ENCODE measurements at places on chromosomes 3 and 15. TPM values are rescaled to one million over a fixed set of nuclear protein-coding genes. Genes with fewer than 3 reads are reported as not detected.

DNA sequence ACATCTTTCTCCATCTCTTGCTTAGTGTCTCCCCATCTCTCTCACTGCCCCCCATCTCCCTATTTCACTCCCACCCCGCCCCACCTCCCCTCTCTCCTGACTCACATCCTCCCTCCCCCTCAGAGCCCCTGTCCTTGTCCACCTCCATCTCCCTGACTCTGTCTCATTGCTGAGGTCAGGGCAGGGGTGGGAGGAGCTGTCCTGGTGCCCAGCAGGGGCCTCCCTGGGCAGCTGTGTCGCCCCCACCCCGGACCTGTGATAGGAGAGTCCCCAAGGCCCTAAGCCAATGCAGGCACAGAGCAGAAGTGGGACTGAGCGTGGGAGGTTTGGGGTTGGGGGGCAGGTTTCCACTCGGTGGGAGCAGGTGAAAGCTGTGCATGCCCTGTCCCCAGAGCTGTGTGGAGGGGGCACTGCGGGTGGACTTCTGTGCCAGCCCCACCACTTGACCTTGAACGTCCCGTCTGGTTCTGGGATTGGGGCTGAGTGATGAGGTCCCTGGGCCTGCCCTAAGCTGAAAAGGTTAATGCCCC, 210.8 kb downstream of the TBC1D2B start:
- no peak for DNase-seq

DNA sequence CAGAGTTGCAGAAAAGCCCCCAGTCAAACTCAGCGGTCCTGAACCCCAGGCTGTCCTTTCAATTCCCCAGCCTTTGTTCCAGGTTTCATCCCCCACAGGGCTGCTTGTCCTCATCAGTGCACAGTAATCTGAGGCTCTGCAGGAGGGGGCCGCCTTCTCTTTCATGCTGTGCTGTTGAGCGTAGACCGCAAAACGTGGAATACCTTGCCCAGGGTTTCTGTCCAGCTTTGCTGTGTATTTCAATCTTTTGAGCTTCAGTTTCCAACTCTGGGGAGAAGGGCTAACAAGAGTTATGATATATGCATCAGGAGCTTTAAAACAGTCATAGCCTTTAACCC, 64.8 kb downstream of the FAM43A start:
- no peak for DNase-seq

DNA sequence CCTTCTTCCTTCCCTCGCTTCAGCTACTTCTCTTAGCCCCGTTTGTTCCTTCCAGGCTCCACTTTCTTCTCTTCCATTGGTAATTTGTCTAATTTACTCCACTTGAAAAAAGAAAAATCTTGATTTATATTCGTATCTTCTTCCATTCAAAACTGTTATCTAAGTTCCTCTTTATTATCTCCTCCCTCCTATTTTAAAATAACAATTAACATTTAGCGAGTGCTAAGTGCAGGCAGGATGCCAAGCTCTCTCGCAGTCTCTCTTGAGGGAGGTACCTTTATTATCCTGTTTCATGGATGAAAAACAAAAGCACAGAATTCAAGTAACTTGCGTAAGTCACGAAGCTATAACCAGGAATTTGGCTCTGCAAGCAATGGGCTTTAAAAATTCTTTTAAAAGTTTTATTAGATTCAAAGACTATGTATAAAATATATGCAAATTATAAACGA, 418.9 kb upstream of the NAALADL2 start:
- peak; percentile 49 for DNase-seq

The CFAP100 gene
- not detected for total RNA-seq

The GPR15 gene
- not detected for total RNA-seq

DNA sequence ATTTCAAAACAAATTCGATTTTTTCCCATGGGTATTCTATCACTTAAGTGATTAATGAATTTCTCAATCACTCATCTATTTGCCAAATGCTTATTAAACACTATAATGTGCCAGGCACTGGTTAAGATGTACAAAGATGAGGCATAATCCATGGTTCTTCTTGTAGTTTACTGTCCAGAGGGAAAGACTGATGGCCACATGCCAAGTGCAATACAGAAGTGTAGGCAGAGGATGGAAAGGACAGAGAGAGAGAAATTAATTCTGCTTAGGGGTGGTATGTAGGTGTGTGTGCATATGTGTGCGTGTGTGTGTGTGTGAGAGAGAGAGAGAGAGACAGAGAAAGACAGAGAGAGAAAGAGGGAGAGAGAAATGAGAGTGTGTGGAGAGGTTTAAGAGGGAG, 120.8 kb upstream of the CCNL1 start:
- no peak for DNase-seq

DNA sequence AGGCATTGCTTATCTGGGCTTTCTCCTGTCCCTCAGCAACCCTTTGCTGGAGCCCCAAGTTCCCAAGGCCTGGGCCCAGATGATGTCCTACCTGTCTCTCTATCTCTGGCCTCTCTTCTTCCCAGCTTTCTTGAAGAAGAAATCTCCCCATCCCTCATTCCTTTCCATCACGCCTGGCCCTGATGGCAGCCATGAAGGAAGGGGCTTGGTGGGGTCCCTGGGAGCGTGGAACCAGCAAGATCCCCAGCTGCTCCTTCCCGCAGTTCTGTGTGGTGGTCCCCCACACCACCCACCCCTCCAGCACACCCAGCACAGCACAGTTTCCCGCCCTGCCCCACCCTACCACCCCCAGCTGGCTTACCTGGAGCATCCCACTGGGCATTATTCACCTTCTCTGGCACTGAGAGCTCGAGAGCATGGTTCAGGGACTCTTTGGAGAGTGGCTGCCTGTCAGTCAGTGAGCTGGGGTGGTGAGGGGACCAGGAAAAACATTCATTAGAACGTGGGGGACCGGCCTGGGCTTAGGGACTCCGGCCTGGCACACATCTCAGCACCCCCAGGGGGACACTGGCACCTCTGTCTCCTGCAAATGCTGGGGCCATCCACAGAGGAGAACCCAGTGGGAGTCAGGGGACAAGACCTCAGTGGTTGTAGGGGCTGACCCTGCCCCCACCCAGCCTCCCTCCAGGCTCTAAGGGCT, 26.6 kb downstream of the ACSBG1 start:
- DNase-seq: no peak

The CP gene
- not detected for total RNA-seq

DNA sequence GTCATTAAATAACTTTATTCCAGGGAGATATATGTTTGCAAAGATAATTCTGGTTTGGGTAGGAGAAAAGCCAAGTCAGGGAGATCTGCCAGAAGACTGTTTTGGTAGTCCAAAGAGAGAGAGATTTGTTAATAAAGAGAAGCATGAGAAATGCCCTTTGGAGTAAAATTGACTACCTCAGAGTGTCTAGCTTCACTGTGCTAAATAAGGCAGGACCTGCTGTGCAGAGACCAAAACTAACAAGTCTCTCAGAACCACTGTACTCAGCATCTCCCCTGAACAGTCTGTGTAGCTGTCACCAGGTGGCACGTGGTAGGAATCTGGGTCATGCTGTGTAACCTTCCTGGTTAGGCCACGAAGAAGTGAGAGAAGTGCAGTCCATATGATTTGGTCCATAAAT, 31.6 kb upstream of the SLC35G2 start:
- no peak for DNase-seq

GRCh38 chr3:128179484-128179819, 26.2 kb downstream of the EEFSEC start:
- no peak for DNase-seq

The CCR5 gene
- total RNA-seq: not detected

- no peak for DNase-seq
These were observed 77.6 kb downstream of the SSR3 start for GRCh38 chr3:156477323-156477722.

The MELTF gene
- total RNA-seq: 46.8 TPM

The RAD51 gene
- 17.3 TPM for total RNA-seq

- DNase-seq: peak; percentile 60
These were observed 226.3 kb upstream of the ARHGEF26 start for GRCh38 chr3:153894857-153895256.

DNA sequence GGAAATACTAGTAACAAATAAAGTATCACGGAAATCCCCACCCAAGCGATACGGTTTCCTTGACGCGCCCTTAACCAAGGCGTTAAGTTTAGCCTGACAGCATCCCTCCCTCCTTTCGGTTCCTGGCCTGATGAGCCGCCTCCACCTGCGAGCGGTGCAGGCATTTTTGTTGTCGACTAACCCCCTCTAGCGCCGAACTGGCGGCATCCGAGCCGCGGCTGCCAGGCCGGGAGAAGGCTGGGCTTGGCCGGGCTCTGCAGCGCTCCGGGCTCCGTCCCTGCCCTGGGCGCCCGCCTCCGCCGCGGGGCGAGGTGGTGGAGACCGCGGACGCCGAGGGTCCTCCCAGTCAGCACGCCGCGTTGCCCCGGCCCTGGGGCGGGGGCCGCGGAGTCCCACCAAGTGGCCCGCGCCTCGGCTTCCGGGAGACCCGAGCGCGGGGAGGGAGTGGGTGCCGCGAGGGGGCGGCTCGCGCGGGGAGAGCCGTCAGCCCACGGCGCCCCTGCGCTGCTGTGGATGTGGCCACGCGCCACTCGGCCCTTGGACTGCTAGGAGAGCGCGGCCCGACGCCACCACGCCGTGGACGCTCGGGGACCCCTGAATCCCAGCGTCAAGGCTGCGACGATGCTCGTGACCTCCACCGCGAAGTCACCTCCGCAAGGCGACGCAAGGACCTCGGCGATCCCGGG, 1.1 kb upstream of the EPHA6 start:
- peak; percentile 87 for DNase-seq

GRCh38 chr15:71749500-71749899, 60.9 kb upstream of the NR2E3 start:
- no peak for DNase-seq

The FEZF2 gene
- not detected for total RNA-seq

The TLR9 gene
- not detected for total RNA-seq

DNA sequence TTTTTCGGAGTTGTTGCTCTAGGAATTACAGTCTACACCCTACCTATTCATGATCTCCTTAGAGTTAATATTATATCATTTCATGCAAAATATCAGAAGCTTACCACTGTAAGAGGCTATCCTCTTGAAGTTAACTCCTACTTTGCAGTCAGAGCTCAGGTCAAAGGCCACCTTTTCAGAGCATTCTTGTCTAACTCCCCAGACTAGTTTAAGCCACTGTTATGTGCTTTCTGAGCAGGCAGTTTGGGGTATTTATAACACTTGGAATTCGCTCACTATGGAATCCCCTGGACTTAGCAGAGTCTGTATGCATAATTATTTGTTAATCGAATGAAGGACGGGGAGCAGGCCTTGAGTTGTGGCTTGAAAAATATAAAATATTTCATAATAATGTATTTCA, 21.7 kb downstream of the MED12L start:
- no peak for DNase-seq

DNA sequence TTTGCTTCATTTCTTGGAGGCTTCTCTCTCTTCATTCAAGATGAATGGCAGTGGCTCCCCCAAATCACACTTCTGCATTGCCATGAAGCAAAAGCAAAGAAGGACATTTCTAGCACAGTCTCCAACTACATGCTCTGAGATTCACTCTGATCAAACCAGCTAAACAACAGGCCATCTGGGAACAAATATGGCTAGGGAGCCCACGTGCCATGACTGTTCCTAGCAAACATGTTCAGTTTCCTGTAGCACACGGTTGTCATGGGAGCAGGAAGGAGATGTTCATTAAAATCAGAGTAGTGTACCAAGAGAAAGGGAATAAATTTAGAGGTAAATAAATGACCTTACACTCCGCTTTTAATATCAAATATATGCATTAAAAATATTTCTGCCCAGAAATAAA, 327.3 kb downstream of the GBE1 start:
- no peak for DNase-seq

The WDR5B gene
- total RNA-seq: 3.1 TPM

GRCh38 chr3:99842826-99843589, 25.3 kb downstream of the CMSS1 start:
- peak; percentile 78 for DNase-seq

DNA sequence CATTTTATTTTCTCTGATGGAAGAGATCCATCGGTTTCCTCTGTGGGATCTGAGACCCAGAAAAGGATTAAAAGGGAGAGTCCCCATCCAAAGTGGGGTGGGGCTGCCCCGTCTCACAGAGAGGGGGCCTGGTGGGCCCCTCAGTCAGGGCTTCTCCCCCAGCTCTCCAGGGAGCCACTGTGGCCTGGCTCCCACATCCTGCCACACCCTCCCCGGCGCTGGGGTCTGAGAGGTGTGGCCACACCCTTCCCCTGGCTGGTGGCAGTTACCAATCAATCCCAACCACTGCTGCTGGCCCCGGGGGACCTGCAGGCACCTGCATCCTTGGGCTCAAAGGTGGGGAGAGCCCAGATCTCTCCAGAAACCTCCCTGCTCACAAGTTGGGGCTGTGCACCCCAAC, 161.8 kb upstream of the IQSEC1 start:
- peak; percentile 17 for DNase-seq

The MESP2 gene
- total RNA-seq: 1.3 TPM

The VGLL3 gene
- total RNA-seq: 1.3 TPM

The SELENOT gene
- 119 TPM for total RNA-seq

The ZNF660 gene
- total RNA-seq: not detected

The CYP8B1 gene
- not detected for total RNA-seq

- no peak for DNase-seq
These were observed 51.5 kb downstream of the PRKAR2A start for GRCh38 chr3:48795997-48796732.

GRCh38 chr3:161989012-161989411, 492.4 kb downstream of the OTOL1 start:
- DNase-seq: peak; percentile 75

The GXYLT2 gene
- total RNA-seq: 13.3 TPM

- no peak for DNase-seq
These were observed 125.5 kb upstream of the ADAMTS9 start for GRCh38 chr3:64813326-64813725.

The ITIH4 gene
- not detected for total RNA-seq

DNA sequence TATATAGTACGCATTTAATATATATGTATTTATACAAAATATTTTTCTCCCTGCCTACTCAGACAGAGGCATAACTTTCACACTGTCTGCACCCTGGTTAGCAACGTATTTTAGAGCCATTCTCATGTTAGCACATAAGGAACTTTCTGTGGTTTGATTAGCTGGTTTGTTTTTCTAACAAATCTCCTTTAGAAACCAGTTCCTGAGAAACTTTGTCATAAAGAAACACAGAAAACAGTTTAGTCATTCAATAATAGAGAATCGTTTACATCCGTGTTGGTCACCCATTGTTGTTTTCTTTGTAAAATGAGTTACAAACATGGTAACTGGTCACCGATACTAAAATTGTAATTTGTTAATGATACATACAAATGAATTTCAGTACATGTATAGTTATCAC, 5.9 kb upstream of the NGRN start:
- peak; percentile 18 for DNase-seq

The RTP1 gene
- not detected for total RNA-seq

All from PC-3 (cell line).